ENCODE measurements at places on chromosomes 1 and 21.
A peak's percentile ranks its signal among the peaks of the same experiment; 100 is the strongest.

- no peak for DNase-seq
Observed at GRCh38 chr1:4064150-4064889, 164.2 kb upstream of the C1orf174 start.

GRCh38 chr1:54679706-54680105, 36.0 kb upstream of the TTC4 start:
- DNase-seq = no peak

GRCh38 chr1:232805269-232806185, at the start of gene MAP10:
TSS of gene MAP10 (plus strand) at chr1:232805416. CDS start at chr1:232805450, 34 bp downstream.
- peak; percentile 90 for DNase-seq

GRCh38 chr1:225928186-225929175, 4.4 kb upstream of the PYCR2 start:
- DNase-seq = no peak

- DNase-seq = no peak
Observed at GRCh38 chr1:113780374-113781146, 21.3 kb upstream of the PHTF1 start.

- DNase-seq = no peak
Observed at GRCh38 chr1:210565306-210565705, 236.6 kb downstream of the HHAT start.

DNA sequence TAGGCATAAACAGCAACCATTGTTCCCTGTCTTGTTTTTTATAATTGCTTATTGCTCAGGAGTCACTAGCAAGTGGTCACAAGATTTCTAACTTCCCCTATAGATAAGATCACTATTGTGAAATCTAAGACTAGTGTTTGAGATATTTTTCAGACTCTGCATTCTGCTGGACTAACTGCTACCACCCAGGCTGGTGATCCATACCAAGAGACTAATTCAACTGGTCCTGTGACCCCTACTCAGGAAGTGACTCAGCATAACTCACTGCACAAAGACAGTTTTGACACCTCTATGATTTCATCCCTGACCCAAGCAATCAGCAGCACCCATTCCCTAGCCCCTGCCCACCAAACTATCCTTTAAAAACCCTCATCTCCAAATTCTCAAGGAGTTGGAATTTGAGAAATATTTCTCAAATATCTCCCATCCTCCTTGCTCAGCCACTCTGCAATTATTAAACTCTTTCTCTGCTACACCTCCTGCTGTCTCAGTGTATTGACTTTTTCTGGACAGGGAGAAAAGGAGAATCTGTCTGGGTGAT, 52.7 kb downstream of the TRIM33 start:
- DNase-seq = peak; percentile 26

- DNase-seq = no peak
Observed at GRCh38 chr1:116981521-116982037, 20.0 kb upstream of the CD101 start.

DNA sequence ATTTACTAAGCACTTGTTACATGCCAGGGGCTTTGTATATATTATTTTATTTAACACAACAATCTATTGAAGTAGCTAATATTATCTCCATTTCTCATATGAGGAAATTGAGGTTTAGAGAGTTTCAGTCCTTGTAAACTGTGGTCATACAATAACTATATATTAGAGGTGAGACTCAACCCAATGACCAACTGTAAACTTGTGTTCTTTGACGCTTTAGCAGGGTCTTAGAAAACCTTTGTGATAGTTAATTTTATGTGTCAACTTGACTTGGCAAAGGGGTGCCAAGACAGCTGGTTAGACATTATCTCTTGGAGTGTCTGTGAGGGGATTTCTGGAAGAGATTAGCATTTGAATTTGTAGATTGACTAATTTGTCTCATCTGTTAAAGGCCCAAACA, 252.4 kb upstream of the B3GALT2 start:
- DNase-seq = no peak

GRCh38 chr1:42209526-42210251, 45.1 kb upstream of the GUCA2A start:
- DNase-seq = no peak

DNA sequence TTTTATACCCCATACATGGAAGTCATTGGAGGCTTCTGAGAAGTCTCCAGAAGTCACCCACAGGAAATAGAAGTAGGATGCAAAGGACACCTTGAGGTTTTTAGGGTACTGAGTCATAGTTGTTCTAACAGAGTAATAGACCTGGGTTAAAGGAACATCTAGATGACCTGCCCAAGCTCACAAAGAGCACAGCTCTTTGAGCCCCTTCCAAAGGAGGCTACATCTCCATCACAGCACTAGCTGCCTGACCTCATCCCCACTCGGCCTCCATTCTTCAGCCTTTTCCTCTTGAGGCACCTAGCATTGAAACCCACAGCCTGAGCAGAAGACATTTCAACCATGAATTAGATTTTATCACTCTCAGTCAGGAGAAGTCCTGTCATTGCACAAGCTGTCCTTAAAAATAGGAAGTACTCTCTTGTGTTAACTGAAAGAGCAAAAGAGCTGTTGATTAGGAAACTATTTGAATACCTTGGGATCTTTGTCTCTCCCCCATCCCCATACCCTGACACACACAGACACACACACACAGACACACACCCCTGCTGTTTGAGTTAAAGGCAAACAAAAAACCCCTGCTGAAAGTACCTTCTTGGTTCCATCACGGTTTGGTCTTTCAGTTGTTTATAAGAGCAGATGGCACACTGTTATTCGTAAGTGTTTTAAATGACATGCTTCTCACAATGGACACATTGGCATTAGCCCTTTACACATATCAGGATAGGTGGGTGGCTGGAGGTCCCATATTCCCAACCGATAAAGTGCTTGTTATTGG, 22.2 kb downstream of the MKNK1 start:
- no peak for DNase-seq

DNA sequence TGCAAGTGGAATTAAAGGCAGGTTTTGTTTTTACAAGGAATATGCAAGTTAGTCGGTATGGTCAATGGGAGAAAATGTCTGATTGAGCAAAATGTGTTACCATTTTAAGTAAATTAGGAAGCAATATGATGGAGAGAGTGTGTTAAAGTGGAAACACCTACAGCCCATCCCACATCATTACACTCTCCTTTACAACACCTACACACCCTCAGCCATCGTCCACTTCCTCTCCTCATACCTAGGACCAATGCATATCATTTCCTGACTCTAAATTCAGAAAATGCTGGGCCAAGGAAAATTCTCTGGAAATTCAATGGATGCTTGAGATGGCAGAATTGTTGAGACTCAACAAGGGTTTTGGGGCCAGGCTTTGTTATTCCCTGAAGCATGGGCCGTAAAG, 16.4 kb upstream of the CCDC190 start:
- no peak for DNase-seq

- no peak for DNase-seq
Observed at GRCh38 chr1:151802372-151802771, 2.8 kb downstream of the LINGO4 start.

DNA sequence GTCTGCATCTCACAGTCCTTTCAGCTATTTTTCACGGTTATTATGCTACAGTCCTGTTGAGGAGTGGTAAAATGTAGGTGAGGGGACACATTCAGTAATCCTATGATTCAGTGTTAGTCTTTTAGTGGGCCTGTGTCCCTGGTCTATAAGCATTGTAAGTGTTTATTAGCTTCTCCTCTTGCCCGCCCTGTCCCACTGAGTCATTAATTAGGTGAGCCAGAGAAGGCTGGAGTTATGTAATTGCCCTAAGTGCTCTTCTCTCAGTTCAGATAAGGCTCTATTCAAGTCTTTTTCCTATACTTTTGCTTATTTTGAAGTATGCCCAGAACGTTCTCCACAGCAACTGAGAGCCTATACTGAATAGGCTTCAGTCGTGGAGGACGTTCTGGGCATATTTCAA, 76.3 kb upstream of the ZRANB2 start:
- no peak for DNase-seq

DNA sequence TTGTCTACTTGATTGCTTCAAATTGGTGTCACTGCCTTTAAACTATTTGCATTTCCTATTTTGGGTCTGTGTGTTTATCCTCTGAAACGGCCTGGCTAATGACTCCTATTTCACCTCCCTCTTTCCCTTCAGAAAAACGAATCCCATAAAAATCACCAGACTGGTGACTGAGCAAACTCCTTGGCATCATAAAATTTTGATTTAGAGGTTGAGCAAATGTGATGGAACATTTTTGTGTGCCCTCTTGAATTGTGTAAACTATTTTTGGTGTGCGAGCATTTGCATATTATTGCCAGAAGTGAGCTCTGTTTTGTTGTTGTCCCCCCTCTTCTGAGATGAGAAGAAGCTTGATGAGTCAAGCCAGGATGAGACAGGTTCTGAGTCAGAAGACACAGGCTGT, 316.1 kb downstream of the AJAP1 start:
- no peak for DNase-seq

DNA sequence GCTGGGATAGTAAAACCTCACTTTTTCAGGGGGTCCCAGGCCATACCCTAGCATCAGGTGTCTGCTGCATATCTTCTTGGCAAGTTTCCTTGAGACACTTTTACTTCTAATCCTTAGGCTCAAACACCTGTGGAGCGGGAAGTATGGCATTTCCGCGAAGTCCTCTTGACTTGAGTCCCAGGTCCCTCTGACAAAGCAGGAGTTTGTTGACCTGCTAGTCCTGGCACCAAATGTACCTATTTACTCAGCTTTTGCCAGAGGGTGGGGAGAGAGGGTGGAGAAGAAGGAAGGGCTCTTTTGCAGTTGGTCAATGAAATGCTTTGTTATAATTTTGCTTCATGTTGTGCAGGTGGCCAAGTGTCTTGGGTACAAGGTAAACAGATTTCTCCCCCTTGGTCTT, 59.7 kb downstream of the CLIC6 start:
- peak; percentile 65 for DNase-seq

- peak; percentile 90 for DNase-seq
Observed at GRCh38 chr1:111736548-111737215, 2.5 kb downstream of the INKA2 start.

DNA sequence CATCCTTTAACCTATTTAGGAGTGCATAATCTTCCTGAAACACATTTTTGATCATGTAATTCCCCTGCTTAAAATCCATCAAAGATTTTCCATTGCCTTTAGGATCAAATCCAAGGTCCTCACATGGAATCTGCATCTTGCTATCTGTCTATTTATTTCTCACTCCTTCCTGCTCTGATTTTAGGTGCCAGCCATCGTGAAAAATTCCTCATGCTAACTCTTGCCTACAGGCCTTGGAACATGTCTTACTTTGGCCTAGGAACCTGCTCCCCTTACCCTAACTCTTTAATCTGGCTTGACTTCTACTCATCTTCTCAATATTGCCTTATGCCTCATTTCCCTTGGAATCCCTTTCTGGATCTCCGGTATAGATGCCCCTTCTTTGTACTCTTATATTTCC, 1074.3 kb downstream of the TTLL7 start:
- DNase-seq = no peak

DNA sequence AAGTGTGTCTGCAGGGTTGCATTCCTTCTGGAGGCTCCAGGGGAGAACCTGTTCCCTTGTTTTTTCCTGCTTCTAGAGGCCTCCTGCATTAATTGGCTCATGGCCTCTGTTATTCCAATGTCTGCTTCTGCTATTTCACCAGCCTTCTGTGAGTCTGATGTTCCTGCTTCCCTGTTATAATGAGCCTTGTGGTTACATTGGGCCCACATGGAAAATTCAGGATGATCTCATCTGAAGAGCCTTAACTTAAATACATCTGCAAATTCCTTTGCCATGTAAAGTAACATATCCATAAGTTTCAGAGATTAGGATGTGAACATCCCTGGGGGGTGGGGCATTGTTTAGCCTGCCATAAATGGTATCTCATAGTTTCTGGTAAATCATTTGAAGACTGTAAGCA, 181.1 kb downstream of the RWDD3 start:
- DNase-seq = no peak

- no peak for DNase-seq
Observed at GRCh38 chr21:14617040-14617393, 70.9 kb upstream of the SAMSN1 start.

- DNase-seq = no peak
Observed at GRCh38 chr1:86798608-86799291, 94.4 kb downstream of the SH3GLB1 start.

DNA sequence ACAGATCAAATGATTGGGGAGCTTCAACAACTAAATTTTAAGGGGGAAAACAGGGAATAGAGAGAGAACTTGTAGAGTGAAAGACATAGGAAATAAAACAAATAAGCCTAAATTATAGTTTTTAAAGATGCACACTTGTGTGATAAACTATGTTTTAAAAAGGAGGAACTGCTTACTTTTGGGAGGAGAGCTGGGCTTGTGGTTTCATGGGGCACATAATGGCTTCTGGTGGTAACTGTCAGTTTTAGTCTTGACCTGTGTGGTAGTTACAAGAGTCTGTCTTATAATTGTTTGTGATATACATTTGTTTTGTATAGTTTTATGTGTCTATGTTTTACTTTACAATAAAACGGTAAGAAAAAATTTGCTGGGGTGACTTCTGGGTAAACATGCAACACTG, 165.3 kb downstream of the COL24A1 start:
- no peak for DNase-seq

- no peak for DNase-seq
Observed at GRCh38 chr1:177287994-177288393, 117.2 kb downstream of the BRINP2 start.

GRCh38 chr1:201383647-201384405, 6.3 kb upstream of the TNNT2 start:
- DNase-seq = no peak

- peak; percentile 39 for DNase-seq
Observed at GRCh38 chr1:89085781-89086180, 20.8 kb upstream of the GBP1 start.

DNA sequence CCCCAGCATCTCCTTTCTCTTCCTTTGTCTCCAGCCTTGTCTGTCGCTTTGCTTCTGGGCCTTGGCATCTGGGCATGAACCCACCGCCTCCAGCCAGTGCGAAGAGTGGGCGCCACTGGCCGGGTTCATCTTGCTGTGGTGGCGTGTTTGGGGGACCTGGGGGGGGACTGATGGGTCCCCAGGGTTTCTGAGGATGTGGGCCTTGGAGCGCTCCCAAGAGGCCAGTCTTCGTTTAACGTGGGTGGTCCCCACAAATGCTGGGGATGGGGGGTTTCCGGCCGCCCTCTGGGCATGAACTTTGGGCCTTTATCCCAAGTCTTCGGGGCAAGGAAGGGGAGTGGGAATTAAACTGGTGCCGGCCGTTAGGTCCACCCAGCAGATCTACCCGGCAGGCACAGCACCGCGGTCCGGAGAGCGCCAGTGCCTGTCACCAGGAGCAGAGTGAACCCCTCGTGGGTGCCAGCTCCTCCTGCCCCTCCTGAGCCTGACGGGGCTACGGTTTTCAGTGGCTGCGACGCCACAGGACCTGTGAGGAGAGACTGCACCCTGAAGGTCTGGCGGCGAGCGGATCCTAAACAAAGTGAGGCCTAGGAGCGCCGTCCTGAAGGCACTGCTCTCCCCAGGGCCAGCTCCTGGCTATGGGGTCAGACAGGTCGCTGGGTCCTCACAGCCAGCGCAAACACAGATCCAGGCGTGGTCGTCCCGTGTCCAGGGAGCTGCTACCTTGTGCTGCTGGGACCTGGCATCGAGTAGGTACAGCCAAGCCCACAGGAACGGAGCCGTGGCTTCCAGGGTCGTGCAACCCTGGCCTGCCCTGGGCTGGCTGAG, 12.1 kb upstream of the C1orf174 start:
- DNase-seq = no peak

GRCh38 chr1:159854116-159854692, 8.3 kb downstream of the VSIG8 start:
- peak; percentile 66 for DNase-seq

Measured in lung (tissue), 17 donors.